Progenitor cell of endocrine pancreas (in vitro differentiated cells): ENCODE measurements at places on chromosomes 5 and 9.

- H3K27me3 ChIP-seq: no peaks in the 10 kb centered on the region
- DNase-seq: peak; percentile 89
- H3K4me1 ChIP-seq: peaks cover 59% of the 10 kb centered on the region
- H3K36me3 ChIP-seq: no peaks in the 10 kb centered on the region
- peak overlapping the region; percentile 98 for H3K27ac ChIP-seq
Measured at GRCh38 chr9:129495620-129496472, 125.1 kb downstream of the C9orf50 start.

DNA sequence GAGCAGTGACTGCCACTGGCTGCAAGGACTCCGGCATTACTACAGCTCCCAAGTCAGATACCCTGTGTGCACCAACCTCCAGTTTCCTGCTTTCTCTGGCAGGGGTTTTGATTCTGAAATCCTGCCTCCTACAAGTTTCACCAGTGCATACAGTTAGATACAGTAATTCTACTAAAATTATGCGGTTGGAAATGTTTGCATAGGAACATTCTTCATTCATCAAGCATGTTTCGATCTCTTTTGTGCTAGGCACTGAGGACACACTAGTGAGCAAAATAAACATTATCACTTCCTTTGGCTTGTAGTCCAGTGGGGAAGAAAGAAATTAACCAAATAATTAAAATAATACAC, 152.2 kb downstream of the TMEM167A start:
- no peak for DNase-seq
- H3K4me3 ChIP-seq: no peak overlapping the region
- no peaks in the 10 kb centered on the region for H3K36me3 ChIP-seq
- no peak overlapping the region for H3K27ac ChIP-seq

DNA sequence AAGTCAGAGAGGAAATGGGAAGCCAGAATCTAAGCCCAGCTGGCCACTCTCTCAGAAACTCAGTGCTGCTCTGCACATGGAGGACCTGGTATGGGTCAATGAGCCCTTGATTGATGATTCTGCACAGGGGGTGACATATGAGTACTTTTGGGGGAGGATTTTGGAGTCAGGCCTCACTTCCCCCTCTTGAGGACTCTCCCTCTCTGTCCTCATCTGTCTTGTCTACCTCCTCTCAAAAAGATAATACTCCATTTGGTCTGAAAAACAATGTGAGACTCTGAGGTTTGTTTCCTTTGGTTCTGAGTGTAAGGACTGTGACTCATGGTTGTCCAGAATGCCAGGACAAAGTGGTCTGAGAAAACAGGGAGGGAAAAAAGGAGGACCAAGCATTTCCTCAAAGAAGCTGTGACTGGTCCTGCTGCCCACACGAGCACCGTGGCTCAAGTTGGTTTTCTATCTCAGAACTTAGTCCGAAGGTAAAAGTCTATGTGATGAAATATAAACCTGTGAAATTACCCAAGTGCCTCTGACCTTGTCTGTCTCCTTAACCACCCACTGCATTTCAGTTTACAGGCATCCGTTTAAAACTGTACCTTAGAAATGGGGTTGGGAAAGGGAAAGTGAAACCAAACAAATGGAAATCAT, 11.1 kb downstream of the TTC39B start:
- no peaks in the 10 kb centered on the region for H3K27me3 ChIP-seq
- H3K4me1 ChIP-seq: peaks cover 8% of the 10 kb centered on the region

- H3K27me3 ChIP-seq: no peaks in the 10 kb centered on the region
- no peak overlapping the region for H3K27ac ChIP-seq
- no peak overlapping the region for H3K4me3 ChIP-seq
Measured at GRCh38 chr5:33557605-33558004, 116.8 kb downstream of the TARS1 start.

GRCh38 chr9:83986765-83987401, 6.3 kb downstream of the RMI1 start:
- peaks cover 9% of the 10 kb centered on the region for H3K36me3 ChIP-seq
- H3K4me1 ChIP-seq: peaks cover 13% of the 10 kb centered on the region
- peak overlapping the region; percentile 21 for H3K27ac ChIP-seq
- DNase-seq: no peak

DNA sequence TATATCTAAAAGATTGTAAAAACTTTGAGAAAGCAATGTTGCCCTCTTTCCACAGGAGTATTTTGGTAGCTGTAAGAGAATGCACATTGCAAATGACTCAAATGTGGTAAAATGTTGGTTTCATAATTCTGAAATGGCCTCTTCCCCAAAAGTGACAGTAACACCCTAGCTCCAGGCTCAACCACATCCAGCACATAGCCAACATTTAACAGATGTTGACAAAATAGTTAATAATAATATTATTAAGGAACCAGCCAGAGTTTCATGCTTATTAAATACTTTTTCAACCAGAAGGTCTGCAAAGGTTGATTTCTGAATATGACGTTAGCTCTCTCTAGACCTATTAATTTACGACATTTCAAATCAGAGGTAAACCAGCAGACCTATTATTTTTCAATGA, 1.3 kb downstream of the ANXA1 start:
- no peak overlapping the region for H3K27ac ChIP-seq
- no peaks in the 10 kb centered on the region for H3K36me3 ChIP-seq
- H3K4me3 ChIP-seq: no peak overlapping the region
- no peak for DNase-seq
- peaks cover 90% of the 10 kb centered on the region for H3K27me3 ChIP-seq

DNA sequence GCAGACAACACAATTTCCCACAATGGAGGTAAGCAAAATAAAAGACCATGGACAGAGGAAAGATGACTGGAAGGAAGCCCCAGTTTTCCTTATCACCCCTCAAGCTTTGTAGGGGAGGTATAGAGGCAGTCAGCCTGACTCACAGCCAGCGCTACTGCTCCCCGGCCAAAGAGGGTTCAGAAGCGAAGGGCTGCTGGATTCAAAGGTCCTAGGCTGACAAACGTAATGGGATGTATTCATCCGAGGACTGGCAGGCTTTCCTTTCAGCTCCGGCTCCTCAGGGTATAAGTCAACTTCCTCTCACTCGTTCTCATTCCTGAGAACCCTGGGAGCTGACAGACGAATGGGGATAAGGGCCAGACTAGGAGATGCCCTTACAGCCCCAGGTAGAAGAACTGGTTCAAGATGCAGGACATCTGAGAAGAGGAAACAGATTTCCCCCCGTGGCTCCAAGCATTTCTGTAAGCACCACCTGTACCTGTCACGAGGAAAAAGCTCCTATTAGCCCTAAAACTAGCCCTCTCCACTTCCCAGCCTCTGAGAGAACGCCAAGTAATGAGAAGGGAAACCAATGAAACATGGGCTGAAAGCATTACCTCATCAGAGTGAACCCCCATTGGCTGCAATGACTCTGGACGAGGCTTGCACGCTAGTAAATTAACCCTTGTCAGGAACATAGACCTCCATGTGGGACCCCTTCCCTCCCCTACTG, 22.1 kb upstream of the FAM13B start:
- peaks cover 9% of the 10 kb centered on the region for H3K27me3 ChIP-seq
- no peak for DNase-seq
- H3K4me1 ChIP-seq: no peaks in the 10 kb centered on the region
